Glutamatergic neuron (in vitro differentiated cells): ENCODE measurements at places on chromosomes 12 and 14.
A peak's percentile ranks its signal among the peaks of the same experiment; 100 is the strongest.

DNA sequence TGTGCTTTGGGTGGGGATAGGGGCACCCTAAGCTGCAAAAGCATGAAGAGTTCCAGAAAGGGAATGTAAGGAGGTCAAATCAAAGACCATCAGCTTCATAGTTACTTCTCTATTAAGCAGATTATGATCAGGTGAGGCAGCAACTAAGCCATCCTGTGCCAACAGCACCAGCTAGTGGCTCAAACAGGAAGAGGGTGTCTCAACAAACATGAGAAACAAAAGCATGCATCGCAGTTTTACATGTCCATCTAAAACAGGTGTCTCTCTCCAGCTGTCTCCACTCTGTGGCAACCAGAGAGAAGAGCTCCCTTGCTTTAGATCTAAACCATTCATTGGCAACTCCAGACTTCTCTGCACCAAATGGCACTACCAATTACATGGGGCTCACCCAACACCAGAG is 52.9 kb downstream of the ACTN1 start:
- no peak for DNase-seq

DNA sequence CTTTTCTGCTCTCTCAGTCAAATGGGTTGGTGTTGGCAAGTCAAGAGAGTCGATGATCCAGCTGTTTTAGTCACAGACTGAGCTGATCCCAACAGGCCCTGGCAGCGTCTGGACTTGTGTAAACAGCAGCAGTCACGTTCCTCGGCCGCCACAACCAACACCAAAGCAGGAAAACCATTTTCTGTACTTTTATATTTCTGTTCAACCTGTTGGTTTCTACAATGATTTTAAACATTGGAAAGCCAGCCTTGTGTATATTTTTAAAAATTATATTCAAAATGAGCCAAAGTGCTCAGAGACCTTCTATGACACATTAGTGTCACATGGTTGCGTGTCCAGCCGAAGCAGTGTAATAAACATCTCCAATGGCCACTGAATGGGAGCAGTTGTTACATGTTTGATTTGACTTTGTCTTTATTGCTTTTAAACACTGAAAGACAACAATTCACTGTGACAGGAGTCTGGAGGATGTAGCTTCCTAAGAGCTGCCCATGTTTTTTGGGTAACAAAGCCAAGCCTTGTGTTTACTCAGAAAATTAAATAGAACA is 5.9 kb upstream of the SIVA1 start:
- DNase-seq, result no peak

GRCh38 chr12:98262902-98263301 is 252.5 kb upstream of the TMPO start:
- no peak for DNase-seq

DNA sequence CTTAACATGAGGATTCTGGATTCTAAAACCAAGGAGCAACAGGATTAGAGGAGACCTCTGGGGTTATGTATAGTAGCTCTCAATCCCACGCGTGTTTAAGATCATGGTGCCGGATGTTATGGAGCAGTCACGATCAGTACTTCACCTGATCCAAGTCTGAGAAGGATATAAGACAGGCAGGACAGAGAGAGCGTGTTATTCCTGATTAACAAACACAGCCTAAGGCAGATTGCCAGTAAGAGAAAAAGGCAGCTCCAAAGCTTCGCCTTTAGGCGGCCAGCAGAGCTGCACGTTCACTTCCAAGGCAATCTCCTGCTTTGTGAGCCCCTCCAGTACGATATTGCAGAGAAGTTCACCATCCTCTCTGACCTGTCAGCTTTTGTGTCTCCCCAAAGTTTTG is 5.5 kb downstream of the SETD3 start:
- no peak for DNase-seq

- no peak for DNase-seq
These were observed 128.3 kb downstream of the PLXNC1 start for GRCh38 chr12:94276725-94277124.

GRCh38 chr12:104985206-104985605 is 910 bp upstream of the NOPCHAP1 start:
- no peak for DNase-seq

DNA sequence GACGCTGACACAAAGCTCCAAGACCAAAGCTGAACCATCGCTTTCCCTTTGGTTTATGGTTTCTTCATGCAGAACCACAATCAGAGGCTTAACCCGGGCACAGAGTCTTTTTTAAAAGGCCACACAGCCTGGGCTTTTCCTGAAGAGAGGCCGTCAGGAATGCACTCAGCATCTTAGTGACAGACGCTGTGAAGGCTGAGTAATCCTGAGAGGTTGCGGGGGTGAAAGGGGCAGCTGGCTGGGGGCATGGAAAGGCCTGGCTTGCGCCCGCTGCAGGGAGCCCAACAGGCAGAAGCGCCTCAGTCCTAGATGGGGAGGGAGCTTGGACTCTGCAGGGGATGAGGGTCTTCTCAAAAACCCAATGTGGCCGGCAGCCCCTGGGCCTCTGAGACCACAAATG is 13.6 kb downstream of the CTDSP2 start:
- no peak for DNase-seq

- no peak for DNase-seq
These were observed 60.8 kb downstream of the R3HDM2 start for GRCh38 chr12:57370072-57370471.

DNA sequence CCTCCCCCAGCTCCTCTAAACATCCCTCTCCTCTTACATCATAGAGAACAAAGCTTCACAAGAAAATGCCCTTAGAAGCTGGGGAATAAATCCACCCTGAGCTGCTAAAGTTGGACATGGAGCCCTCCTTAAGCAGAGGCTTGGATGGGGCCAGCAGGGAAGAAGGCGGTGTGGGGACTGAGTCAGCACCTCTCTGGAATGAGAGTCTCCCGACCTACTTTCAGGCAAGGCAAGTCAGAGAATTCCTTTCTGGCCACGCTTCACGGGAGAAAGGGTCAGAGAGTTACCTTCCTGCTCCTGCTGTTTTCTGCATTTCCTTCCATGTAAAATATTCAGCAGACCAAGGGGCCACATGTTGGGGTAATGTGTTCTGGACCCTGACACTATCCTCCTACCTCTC is 113.3 kb upstream of the PRB2 start:
- no peak for DNase-seq

DNA sequence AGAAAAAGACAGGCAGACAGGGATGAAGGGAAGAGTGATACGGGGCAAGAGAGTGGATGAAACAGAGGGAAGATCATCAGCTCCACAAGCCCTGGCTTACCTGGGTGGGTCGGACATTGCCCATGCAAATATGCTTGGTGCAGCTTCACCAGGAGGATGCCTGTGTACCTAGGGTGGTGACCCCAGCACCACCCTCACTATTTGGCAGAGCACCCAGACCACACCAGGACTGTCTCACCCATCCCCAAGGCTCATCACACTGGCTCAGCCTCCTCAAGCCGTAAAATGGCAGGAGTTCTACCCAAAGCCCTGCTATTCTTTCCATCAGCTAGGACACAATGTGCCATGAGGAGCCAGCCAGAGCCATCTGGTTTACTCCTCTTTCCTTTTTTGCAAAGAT is 3.0 kb downstream of the GALNT8 start:
- DNase-seq, result no peak

- DNase-seq, result no peak
These were observed 202.9 kb downstream of the AKAP6 start for GRCh38 chr14:32531942-32532515.

GRCh38 chr14:92224358-92224954 is 98.5 kb upstream of the SLC24A4 start:
- no peak for DNase-seq

- DNase-seq, result no peak
These were observed 20.5 kb upstream of the MTERF2 start for GRCh38 chr12:107007411-107007810.

DNA sequence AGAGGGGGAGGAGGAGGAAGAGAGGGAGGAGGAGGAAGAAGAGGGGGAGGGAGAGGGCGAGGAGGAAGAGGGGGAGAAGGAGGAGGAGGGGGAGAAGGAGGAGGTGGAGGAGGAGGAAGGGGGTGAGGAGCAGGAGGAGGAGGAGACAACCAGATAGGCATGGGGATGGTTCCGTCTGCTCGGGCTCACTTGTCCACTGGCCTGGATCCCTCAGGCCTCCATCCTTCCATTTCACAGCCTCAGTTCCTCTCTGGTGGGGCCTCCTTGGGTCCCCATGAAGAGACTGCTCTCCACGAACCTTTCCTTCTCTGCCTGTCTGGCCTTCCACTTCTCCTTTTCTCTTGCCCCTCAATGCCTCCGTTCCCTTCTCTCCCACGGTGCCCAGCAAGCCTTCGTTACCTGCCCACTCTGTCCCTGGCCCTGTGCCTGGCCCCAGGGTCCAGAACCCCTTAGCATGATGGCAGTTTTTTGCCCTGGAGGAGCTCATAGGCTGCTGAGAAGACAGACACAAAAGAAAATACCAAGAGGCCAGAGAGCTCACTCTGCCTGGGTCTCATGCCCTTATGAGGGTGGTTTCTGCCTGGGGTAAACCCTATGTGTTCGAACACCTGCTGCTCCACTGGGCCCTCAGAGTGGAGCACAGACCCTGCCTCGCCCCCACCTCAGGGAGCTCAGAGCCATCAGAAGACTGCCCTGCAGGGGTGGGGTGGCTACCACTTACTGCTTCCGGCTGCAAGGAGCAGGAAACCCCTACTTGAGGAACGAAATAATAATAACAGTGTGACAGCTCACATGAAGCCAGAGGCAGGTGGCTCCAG is 11.7 kb upstream of the CACNA2D4 start:
- no peak for DNase-seq

DNA sequence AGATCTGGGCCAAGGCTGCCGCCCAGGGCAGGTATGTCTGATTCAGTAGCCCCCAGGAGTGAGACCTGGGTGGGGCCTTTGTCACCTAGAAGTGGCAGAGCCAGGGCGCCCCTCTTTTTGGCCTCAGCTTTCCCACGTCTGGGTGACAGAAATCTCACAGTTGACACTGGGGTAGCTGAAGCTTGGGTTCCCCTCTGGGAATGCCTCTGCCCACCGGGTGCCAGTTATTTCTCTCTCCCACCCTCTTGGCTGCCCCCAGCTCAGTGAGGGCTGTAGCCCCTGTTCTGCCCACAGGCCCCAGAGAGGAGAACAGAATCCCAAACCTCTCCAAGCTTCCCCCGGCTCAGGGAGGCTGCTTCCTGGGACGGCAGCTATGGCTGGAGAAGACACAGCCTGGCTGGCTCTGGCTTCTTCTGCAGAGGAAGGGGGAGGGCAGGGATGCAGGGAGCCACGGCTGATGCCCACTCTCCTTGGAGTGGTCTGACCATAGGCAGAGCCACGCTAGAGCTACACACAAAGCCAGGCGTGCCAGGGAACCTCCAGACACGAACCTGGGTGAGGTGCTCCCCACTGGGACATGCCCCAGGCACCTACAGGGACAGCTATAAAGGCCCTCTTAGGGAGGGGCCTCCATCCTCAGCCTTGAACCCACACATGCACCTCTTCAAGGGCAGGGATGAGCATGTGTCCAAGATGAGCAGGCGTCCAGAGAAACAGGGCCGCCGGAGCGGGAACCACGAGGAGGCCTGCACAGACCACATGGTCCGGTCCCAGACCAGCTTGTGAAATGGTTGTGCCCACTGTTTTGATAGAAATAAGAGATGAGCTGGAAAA is 51.7 kb downstream of the BEGAIN start:
- peak; percentile 9 for DNase-seq

DNA sequence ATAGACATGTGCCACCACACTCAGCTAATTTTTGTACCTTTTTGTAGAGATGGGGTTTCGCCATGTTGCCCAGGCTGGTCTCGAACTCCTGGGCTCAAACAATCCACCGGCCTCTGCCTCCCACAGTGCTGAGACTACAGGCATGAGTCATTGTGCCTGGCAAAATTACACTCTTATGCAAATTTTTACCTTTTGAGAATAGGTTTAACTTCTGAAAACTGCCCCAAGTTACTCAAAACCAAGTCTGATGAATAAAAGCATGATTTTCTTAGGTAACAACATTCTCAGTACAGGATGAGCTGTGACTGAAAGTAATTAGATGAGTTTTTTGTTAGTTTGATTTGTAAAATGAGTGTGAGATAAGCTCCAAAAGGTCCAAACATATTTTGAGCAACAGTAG is 166.0 kb downstream of the RPS29 start:
- no peak for DNase-seq

GRCh38 chr12:116172224-116172849 is 105.2 kb downstream of the MED13L start:
- no peak for DNase-seq
